Dermis microvascular lymphatic vessel endothelial cell (primary cell): ENCODE measurements at places on chromosomes 5 and 9. TPM values are rescaled to one million over a fixed set of nuclear protein-coding genes. Genes with fewer than 3 reads are reported as not detected.

The PTCH1 gene
- total RNA-seq: 2.6 and 3.3 TPM in 2 replicates

The DMRTA1 gene
- total RNA-seq: under 0.01 and 0.13 TPM in 2 replicates

The DEPDC1B gene
- total RNA-seq: 4.4 and 9.9 TPM in 2 replicates

The CAVIN4 gene
- 1.2 and 2.3 TPM in 2 replicates for total RNA-seq

The SPIN1 gene
- total RNA-seq: 48.0 and 69.2 TPM in 2 replicates

The PCSK1 gene
- total RNA-seq: 0.13 and 0.26 TPM in 2 replicates

The SOHLH1 gene
- total RNA-seq: under 0.01 TPM in 1 of 2 replicates, not detected in the other

The PSIP1 gene
- total RNA-seq: 21.9 and 29.9 TPM in 2 replicates

The ZNF658 gene
- total RNA-seq: 4.8 and 5.0 TPM in 2 replicates

The KIF3A gene
- total RNA-seq: 3.9 and 4.4 TPM in 2 replicates

The TXNDC8 gene
- total RNA-seq: not detected in 2 replicates

The DNAJB5 gene
- total RNA-seq: 3.3 and 5.9 TPM in 2 replicates

The DOCK8 gene
- total RNA-seq: 3.3 and 4.4 TPM in 2 replicates

The FOXD4L5 gene
- total RNA-seq: under 0.01 TPM in 1 of 2 replicates, not detected in the other

The INSL4 gene
- not detected in 2 replicates for total RNA-seq

The LRSAM1 gene
- 8.6 and 10.5 TPM in 2 replicates for total RNA-seq

The TLR4 gene
- total RNA-seq: 165 and 172 TPM in 2 replicates

The MZB1 gene
- 0.13 TPM in 1 of 2 replicates, not detected in the other for total RNA-seq

The F12 gene
- total RNA-seq: 0.51 and 0.89 TPM in 2 replicates

The SERF1A gene
- 4.9 and 13.0 TPM in 2 replicates for total RNA-seq

The UBE2QL1 gene
- total RNA-seq: 0.13 and 1.0 TPM in 2 replicates

The NLN gene
- 28.7 and 33.9 TPM in 2 replicates for total RNA-seq

The POC5 gene
- total RNA-seq: 7.4 and 7.5 TPM in 2 replicates

The PPP3R2 gene
- total RNA-seq: not detected in 2 replicates

The SNCAIP gene
- total RNA-seq: 12.8 and 50.6 TPM in 2 replicates

The RPS23 gene
- 3,145 and 3,199 TPM in 2 replicates for total RNA-seq

The CYLC2 gene
- not detected in 2 replicates for total RNA-seq

The ELOVL7 gene
- total RNA-seq: 0.13 and 0.51 TPM in 2 replicates

The CDH12 gene
- not detected in 2 replicates for total RNA-seq

The C9orf50 gene
- total RNA-seq: not detected in 2 replicates

The ADAMTS6 gene
- 40.7 and 46.5 TPM in 2 replicates for total RNA-seq

The KCNIP1 gene
- 33.6 and 102 TPM in 2 replicates for total RNA-seq

The FABP6 gene
- total RNA-seq: not detected in 2 replicates

The PCDHGA3 gene
- 0.13 and 0.63 TPM in 2 replicates for total RNA-seq

The TRIM7 gene
- total RNA-seq: 2.1 and 7.6 TPM in 2 replicates

The PCDHGA11 gene
- 4.0 and 5.4 TPM in 2 replicates for total RNA-seq

The TXN gene
- 132 and 252 TPM in 2 replicates for total RNA-seq

The IL5 gene
- total RNA-seq: not detected in 2 replicates

The DAB2IP gene
- total RNA-seq: 15.3 and 25.4 TPM in 2 replicates

The SUSD3 gene
- not detected in 2 replicates for total RNA-seq

The CRB2 gene
- not detected in 2 replicates for total RNA-seq

The TIMD4 gene
- not detected in 2 replicates for total RNA-seq

The CATSPER3 gene
- under 0.01 and 0.13 TPM in 2 replicates for total RNA-seq

The CARD6 gene
- total RNA-seq: 34.0 and 38.9 TPM in 2 replicates

The CXCL14 gene
- total RNA-seq: under 0.01 TPM in 1 of 2 replicates, not detected in the other

The TRIM36 gene
- total RNA-seq: 0.25 and 0.26 TPM in 2 replicates

The SHC3 gene
- 0.13 and 0.25 TPM in 2 replicates for total RNA-seq

The RORB gene
- not detected in 2 replicates for total RNA-seq

The SV2C gene
- total RNA-seq: under 0.01 TPM in 1 of 2 replicates, not detected in the other

The C6 gene
- not detected in 2 replicates for total RNA-seq

The UBAC1 gene
- 25.4 and 25.9 TPM in 2 replicates for total RNA-seq

The CDC23 gene
- 28.5 and 29.7 TPM in 2 replicates for total RNA-seq

The OBP2B gene
- total RNA-seq: not detected in 2 replicates

The GALT gene
- 23.5 and 33.4 TPM in 2 replicates for total RNA-seq

The TMC1 gene
- total RNA-seq: 0.25 and 0.26 TPM in 2 replicates

The UAP1L1 gene
- 12.8 and 30.1 TPM in 2 replicates for total RNA-seq

The OLFM1 gene
- 16.2 and 30.0 TPM in 2 replicates for total RNA-seq
